ENCODE measurements at places on chromosomes 5 and 9.

DNA sequence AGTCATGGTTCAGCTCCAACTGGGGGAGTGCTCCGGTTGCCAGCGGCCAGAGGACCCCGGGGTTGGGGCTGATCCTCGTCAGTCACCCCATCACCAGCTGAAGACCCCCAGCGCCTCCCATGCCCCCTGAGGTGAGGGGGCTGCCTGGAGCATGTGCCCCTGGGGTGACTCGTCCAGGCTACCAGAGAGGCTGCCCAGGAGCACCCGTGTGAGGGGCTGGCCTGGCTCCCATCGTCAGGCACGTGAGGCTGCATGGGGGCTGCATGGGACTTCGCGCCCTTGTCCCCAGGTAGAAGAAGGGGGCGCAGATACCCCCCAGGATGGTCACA is 46.4 kb upstream of the EGFL7 start:
- DNase-seq = no peak

DNA sequence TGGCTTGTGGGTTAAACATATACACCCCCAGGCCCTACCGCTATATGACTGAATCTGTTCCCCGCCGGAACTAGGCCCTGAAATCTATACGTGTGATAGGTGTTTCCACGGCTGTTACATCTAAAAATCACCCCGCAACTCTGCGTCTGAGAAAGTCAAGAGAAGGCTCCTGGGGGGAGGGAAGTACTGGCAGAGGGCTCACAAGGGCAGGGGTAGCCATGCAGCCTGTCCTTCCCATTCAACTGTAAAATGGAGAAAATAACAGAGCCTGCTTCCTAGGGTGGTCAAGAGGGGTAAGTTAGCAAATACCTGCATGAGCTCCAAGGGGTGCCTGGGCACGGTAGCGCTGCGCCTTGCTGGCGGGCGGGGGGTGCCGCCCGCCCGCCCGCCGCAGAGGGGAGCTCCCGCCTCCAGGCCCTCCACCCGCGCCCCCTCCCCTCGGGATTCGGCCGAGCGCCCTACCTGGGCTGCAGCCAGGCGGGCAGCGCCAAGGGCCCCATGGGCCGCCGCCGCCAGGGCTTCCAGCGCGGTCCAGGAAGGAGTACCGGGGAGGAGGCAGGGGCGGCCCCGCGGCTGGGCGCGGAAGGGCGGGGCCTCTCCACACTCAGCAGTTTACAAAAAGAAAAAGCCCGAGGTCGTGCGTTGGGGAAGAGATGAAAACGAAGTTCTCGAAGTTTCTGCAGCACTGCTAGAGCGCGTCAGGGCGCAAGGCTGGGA is at the start of gene HACD4:
TSS of gene HACD4 (minus strand) at position 550 of the 717 bp plus-strand sequence. CDS start at position 500, 50 bp downstream.
- DNase-seq = peak; percentile 57

GRCh38 chr9:12425878-12426864 is 267.0 kb upstream of the TYRP1 start:
- no peak for DNase-seq

DNA sequence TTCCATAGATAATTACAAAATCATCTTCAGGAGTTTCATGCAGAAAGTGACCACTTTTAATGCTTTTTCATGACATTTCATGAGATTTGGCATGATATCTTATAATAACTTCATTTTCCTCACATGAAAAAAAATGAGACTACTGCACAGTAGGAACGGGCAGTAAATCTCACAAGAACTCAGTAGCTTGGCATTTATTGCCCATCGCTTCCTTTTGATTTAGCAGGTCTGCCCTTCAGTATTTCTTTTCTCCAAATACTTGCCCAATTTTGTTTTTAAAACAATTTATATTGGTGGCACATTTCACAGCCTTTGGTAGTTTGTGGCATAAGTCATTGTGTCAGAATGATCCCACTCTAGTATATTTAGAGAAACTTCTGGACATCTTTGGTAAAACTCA is 711.8 kb upstream of the CHD1 start:
- DNase-seq = no peak

GRCh38 chr5:97162045-97162444 is 19.6 kb upstream of the LIX1 start:
- peak; percentile 18 for DNase-seq

GRCh38 chr5:151718646-151719045 is 31.9 kb upstream of the SPARC start:
- no peak for DNase-seq

DNA sequence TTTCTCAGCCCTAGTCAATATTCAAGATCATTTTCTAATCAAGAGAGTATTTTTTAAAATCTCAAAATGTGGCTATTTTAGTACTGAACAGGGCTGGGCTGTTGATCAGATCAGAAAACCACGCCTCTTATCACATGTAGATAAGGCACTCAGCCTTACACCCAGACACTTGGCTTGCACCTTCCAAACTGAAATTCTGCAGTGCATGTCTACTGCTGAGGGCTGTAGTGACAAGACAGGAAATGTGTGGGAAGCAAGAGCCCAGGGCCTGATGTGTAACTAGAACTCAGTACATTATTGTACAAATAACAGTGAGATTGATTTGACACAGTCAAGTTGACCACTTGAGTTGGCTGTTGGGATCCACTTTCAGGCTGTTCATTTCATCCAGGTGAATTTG is 48.6 kb downstream of the UBE2QL1 start:
- no peak for DNase-seq

- DNase-seq = peak; percentile 20
These were observed 226.6 kb downstream of the SNX18 start for GRCh38 chr5:54743997-54744788.

GRCh38 chr5:76367623-76368371 is 35.3 kb upstream of the IQGAP2 start:
- peak; percentile 6 for DNase-seq

DNA sequence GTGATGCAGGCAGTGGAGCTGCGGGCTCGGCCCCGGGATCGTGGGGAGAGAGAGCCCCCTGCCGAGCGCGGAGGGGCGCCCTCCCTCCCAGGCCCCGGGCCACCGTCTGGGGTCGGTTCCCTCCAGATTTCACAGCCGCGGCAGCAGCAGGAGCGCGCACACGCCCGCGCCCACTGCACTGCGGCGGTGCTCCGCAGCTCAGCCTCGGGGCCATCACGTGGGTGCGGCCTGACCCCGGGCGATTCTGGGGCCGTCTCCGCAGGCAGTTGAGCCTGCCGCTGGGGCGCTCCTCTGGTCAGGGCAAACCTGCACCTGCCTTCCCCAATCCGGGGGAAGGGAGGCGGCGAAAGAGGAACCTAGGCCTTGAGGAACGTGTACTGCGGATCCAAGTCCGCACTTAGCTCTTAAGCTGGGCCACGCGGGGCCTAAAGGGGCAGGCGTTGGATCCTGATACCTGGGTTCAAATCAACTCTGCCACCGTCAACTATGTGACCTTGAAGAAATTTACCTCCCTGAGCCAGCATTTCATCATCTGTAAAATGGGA is 9.4 kb upstream of the DELE1 start:
- peak; percentile 12 for DNase-seq

DNA sequence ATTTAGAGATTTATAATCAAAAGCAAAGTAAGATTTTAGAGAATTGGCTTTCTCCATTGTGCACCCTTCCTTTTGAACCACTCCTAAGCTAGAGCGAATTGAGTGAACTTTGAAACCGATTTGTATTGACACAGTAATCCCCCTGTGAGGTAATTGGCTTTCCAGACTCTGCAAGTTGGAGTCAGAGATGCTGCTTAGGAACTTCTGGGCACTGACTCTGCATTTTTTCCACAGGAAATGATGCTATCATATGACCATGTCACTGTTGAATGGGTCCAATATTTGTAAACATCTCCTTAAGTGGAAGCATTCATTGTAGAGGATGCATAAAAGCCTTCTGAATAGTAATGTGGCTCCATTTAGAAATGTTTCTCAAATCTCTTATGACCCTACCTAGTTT is 394.4 kb upstream of the ZNF608 start:
- DNase-seq = no peak

DNA sequence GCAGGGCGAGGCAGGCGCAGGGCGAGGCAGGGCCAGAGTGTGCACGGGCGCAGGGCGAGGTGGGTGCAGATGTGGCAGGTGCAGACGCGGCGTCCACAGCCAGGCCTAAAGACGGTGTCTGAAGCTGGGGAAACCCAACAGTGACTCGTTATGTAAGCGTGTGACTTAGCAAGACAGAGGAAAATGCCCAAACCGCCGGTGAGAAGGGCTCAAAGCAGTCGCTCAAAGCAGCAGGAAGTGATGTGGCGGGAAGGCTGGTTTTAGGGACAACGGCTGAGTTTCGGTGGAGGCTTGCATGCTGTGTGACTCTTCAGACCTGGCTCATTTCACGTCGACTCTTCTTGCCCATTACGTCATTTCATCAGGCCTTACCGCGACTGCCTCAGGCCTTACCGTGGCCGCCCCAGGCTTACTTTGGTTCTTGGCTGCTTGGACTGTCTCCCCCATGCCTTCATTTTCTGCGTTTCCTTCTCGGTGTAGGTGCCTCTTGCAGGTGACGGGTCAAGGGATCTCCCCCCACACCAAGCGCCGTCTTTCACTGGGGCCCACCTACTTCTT is 50.5 kb upstream of the EXOC3 start:
- DNase-seq = peak; percentile 73

GRCh38 chr9:7118633-7119032 is 360.9 kb downstream of the KDM4C start:
- no peak for DNase-seq

GRCh38 chr9:100914266-100914665 is 114.3 kb upstream of the PLPPR1 start:
- DNase-seq = no peak

GRCh38 chr9:111598733-111599091 is 735 bp downstream of the PTGR1 start:
- DNase-seq = no peak

DNA sequence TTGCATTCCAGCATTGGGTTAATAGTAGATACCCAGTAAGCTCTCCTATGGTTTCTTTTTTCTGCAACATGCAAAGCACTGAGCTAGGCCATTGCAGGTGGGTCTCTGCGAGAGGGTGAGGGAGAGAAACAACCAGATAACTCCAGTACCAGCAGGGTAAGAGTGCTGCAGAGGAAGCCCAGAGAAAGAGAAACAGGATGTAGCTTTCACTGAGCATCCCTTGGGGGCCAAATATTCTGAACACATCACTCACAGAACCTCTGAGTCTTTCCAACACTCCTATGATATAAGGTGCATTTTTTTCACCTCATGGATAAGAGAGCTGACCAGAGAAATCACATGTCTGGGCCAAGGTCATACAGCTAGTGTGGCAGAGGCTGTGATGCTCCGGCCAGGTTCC is 76.7 kb downstream of the TRIM32 start:
- DNase-seq = no peak

DNA sequence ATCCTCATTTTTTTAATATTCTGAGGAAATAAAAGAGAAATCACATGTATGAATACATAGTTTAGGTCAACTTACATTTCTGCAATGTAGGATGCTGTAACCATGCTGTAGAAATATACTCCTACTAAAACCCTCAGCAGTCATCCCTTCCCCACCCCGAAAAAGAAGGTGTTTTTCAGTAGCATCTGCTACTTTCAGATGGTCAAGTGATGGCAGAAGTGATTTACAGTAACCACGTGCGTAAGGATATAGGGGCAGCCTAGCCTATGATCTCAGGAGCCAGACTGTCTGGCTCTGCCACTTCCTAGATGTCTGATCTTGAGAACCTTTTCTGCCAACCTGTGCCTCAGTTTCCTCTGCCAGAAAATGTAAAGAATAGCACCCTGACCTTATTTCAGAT is 26.0 kb upstream of the SYK start:
- DNase-seq = no peak

DNA sequence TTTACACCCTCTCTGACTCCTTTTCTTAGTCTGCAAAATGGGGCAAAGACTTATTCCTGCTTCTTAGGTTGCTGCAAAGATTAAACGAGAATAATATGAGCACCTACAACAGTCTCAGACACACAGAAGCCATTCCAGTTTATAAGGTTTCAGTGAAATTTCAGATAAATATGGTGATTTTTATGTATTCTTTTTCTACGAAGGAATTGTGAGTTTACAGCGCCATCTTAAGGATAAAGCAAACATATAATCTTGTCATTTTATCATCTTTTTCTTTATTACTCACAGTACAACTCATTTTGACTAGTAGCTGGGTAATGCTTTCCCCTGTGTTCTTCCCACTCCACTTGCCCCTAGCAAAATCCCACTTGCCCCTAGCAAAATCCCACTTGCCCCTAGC is 29.2 kb upstream of the SMC5 start:
- DNase-seq = no peak

- DNase-seq = no peak
These were observed 5.5 kb downstream of the EPB41L4A start for GRCh38 chr5:112413611-112414010.

GRCh38 chr9:120369608-120370220 is 210.3 kb downstream of the CDK5RAP2 start:
- DNase-seq = no peak

DNA sequence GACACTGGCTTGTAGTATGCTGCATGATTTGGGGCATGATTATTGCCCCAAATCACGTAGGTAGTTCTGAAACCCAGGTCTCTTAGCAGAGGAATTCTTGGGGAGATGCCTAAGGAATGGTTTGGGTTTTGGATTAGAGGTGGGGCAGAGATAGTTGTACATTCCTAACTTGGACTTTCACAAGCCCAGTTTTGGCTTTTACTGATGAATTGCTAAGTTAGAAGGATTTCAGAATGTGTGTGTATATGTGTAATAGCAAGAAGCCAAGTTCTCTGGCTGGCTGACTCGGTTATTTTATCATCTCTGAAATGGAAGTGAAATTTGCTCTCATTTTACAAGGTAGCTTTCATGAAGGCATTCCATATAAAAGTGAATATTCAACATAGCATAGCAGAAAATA is 23.8 kb upstream of the ZNF131 start:
- no peak for DNase-seq

DNA sequence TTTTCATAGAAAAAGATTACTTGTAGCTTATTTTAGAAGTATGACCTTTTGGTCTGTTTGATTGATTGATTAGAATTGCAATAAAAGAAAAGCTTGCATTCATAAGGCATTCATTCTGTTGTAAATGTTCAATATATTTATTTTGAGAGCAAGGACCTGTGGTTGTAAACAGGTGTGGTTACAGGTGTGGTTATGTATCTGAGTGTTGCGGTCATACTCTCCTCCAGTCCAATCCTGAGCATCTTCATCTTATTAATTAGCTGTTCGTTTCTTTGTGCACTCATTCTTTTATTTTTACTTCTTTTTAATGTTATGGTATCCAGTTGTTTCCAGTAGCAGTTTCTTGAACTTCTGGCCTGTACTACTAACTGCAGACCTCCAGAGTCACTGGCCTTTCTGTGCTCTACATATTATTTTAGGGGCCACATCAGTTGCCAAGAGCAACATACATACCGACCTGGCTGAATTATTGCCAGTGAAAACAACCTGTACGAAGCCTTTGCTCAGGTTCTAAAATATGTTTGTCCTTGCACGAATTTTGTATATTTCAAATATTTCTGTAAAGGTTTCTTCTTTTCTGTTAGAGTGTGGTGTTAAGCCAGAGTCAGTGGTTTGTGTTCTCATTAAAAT is 128.7 kb downstream of the CDC42SE2 start:
- no peak for DNase-seq

- DNase-seq = no peak
These were observed 9.0 kb downstream of the EGFLAM start for GRCh38 chr5:38267372-38267771.

GRCh38 chr9:127767909-127768331 is 10.5 kb downstream of the SH2D3C start:
- DNase-seq = no peak

Measured in stimulated activated CD4-positive, alpha-beta T cell treated with anti-CD3 and anti-CD28 coated beads, Interleukin-12 subunit alpha, Interleukin-12 subunit beta, amount 100 ng/mL, for 4 hours (primary cell).